ENCODE measurements at places on chromosomes 2 and 18.

DNA sequence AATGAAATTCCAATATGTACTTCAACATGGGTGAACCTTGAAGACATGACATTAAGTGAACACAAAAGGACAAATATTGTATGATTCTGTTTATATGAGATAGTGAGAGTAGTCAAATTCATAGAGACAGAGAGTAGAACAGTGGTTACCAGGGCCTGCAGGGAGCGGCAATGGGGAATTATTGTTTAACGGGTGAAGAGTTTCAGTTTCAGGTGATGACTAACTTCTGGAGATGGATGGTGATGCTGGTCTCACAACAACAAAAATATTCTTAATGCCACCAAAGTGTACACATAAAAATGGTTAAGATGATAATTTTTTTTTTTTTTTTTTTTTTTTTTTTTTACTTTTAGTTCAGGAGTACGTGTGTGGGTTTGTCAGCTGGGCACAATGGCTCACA, 109.4 kb upstream of the TMEM200C start:
- DNase-seq, result no peak

- DNase-seq, result no peak
These were observed 21.0 kb downstream of the SPOPL start for GRCh38 chr2:138522556-138522955.

DNA sequence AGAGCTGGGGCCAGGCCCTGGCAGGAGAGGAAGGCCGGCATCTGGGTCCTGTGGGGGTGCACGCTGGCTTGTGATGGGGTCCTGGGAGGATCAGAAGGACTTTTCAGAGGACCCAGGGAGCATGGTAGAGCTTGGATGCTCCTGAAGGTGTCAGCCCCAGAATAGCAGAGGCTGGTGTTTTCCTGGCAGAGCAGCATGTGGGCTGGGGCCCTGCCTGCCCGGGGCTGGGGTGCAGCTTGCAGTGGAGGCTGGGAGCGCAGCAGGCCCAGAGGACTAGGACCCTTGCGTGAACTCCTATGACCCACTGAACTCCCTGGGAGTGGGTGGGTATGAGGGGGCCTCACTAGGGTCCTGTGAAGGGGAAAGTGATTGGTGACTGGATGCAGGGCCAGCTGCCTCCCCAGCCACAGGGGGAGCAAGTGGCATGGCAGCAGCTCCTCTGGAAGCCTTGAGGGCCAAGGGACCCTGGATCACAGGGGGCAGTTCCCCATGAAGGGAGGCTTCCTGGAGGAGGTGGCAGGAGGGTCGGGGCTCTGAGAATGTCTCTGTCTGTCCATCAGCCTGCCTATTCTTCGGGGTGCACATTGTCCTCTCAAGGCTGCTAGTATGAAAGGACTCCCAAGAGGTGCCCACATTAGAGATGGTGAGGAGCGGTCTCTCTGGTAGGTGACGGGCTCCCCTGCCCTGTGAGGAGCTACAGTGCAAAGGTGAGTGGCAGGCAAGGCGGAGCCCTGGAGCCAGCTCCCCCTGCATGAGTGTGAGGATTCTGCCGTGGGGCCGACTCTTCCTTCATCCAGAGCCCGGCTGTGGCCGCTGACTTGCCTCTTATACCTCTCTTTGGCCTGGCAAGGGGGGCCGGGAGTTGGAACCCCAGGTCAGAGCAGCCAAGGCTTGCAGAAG, 249.0 kb downstream of the DYSF start:
- DNase-seq, result no peak

- DNase-seq, result no peak
These were observed 43.2 kb downstream of the TSHZ1 start for GRCh38 chr18:75253784-75254183.

DNA sequence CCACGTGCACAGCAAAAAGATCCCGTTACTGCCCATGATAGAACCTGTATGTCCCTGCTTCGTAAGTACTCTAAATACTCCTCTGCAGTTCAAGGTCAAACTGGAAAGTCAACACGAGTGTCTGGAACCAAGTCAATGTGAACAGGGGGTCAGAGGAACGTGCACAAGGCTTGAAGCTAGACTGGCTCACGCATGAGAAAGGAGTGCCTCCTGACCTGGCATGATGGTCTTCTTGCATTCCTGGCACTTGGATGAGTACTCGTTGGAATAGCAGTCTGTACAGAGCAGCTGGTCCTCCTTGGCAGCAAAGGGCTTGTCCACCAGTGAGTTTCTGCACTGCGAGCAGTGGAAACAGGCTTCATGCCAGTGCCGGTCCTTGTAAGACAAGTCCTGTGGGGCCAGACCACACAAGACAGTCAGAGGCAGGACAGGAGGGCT, 25.5 kb downstream of the FHL2 start:
- no peak for DNase-seq

GRCh38 chr2:191178806-191179514, 28.2 kb upstream of the STAT4 start:
- no peak for DNase-seq

DNA sequence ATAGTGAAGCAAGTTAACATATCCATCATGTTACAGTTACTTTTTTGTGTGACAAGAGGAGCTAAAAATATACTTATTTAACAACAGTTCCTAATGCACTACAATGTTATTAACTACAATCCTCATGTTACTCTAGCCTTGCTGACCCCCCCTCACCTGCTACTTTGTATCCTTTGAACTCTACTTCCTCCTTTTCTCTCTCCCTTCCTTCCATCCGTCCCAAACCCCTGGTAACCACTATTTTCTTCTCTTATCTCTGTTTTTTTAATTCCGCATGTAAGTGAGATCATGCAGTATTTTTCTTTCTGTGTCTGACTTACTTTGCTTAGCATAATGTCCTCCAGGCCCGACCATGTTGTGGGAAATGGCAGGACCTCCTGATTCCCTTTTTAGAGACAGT, 59.4 kb downstream of the NPAS2 start:
- no peak for DNase-seq

DNA sequence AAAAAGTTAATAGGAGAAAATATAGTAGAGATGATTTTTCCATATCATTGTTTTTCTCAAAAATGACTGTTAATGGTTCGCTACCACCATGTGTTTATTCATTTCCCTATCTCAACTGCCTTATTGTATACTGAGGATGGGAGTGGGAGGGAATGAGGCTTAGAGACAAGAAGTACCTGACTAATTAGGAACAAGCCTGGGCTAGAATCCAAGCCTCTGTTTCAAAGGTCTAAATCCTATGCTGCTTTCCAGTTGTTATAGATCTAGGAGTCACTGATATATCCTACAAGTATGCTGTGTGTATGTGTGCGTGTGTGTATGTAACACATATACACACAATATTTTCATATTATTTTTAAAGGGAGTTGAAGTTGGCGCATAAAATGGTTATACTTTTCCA, 465.9 kb downstream of the EPHA4 start:
- DNase-seq, result no peak
